ENCODE measurements at places on chromosomes 11 and 22. TPM values are rescaled to one million over a fixed set of nuclear protein-coding genes. Genes with fewer than 3 reads are reported as not detected.
A peak's percentile ranks its signal among the peaks of the same experiment; 100 is the strongest.

GRCh38 chr11:122721201-122721963, 65.9 kb downstream of the UBASH3B start:
- no peak for DNase-seq

DRICH1 gene
- not detected for total RNA-seq

MMP12 gene
- total RNA-seq = not detected

GRCh38 chr11:21896216-21896615, 296.7 kb upstream of the ANO5 start:
- DNase-seq = no peak

MS4A6E gene
- total RNA-seq = not detected

DNA sequence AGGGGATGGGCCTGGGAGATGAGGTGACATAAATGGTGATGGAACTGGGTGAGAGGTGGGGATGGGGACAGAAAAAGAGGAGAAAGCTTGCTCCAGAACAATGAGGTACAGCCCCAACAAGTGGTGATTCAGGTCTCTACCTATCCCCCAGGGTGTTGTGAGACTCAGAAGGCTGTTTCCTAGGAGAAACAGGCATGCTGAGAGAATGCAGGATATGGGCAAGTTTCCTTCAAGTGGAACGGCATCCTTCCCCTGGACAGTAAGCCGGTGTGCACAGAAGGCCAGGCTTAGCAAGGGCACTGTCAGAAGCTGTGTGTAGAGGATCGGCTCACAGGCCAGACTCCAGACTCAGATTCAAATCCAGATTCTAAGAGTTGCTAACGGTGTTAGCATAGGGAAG, 34.1 kb upstream of the CRTAM start:
- DNase-seq = no peak

GRCh38 chr11:41398175-41398574, 61.3 kb downstream of the LRRC4C start:
- no peak for DNase-seq

RIBC2 gene
- 0.71 TPM for total RNA-seq

DNA sequence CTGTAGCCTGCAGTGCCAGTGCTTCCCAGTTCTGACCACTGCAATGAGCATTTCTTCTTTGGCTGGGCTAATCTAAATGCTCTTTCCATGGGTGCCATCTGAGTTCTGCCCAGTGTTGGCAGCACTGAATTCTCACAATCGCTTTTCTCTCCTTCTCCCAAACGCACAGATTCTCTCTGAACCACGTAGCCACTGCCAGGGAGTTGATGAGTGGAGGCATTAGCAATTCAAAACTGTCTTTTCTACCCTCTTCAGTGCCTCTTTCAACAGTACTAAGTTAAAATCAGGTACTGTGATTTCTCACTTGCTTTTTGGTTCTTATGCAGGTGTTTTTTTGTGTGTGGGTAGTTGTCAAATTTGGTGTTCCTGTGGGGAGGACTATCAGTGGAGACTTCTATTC, 745.0 kb upstream of the ANO5 start:
- DNase-seq = no peak

CASP4 gene
- not detected for total RNA-seq

DNA sequence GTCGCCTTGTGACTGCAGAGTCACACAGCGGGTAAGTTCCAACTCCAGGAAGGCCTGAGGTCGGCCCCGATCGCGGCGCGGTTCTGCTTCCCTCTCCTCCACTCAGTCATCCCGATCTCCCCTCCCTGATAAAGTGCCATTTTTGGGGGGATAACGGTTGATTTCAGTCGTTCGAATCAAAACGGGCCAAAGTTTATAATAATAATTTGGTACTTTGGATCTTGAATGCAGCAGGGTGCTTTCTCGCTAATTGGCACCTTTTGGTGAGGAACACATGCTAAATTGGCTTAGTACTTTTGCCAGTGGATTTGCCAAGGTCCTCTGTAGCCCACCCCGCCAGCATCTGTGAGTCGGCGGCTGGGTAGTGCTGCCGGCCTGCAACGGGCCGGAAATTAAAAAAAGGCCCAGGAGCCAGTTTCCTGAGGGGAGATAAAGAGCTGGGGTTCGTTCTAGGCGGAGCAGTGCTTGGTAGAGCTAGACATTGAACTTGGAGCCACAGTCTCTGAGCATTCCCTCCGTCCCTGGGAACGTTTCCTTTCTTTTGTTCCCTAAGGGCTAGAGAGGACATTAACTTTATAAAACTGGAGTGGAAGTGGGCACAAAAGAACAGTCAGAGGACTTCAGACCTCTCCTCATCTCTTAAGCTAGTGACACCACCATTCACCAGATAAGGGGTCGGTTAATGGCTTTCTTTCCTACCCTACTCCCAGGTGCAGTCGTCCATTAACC, 997 bp downstream of the UBE2L3 start:
- DNase-seq = peak; percentile 24

CD248 gene
- total RNA-seq = 11.4 TPM

DNA sequence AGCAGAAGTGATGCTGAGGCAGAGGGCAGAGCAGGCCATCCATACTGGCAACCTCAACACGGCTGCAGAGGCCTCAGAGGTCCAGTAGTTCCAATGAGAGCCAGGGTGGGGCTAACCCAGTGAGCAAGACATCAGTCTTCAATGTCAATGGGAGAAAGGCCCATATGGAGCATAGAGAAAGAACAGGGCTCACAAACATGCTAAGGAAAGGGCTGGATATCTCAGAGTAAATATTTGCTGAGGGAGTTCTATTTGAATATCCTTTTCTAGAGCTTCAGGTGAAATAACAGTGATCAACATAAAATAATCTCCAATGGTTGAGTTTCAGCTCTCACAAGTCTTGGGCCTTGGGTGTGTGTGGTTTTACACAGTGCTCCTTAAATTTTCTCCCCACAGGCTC, 50.8 kb upstream of the CCDC90B start:
- DNase-seq = no peak

ARL2 gene
- total RNA-seq = 68.4 TPM

- DNase-seq = no peak
Measured at GRCh38 chr11:126615845-126616244, 260.4 kb downstream of the ST3GAL4 start.

DNAJC24 gene
- total RNA-seq = 20.6 TPM

DNA sequence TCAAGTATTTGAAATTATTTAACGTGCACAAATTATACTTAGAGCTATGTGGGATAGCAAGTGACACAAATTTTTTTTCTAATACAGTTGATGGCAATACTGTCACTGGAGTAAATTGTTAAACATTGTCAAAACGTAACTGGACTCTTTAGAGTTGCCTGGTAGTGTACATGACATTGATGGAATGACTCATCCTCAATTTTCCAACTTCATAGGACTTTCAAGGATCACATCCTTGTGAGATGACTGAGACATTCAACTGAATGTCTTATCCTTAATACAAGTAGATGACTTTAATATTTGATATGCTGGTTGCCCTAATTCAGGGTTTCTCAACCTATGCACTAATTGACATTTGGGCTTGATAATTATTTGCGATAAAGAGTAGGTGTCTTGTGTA, 310.0 kb downstream of the SWAP70 start:
- no peak for DNase-seq

DNA sequence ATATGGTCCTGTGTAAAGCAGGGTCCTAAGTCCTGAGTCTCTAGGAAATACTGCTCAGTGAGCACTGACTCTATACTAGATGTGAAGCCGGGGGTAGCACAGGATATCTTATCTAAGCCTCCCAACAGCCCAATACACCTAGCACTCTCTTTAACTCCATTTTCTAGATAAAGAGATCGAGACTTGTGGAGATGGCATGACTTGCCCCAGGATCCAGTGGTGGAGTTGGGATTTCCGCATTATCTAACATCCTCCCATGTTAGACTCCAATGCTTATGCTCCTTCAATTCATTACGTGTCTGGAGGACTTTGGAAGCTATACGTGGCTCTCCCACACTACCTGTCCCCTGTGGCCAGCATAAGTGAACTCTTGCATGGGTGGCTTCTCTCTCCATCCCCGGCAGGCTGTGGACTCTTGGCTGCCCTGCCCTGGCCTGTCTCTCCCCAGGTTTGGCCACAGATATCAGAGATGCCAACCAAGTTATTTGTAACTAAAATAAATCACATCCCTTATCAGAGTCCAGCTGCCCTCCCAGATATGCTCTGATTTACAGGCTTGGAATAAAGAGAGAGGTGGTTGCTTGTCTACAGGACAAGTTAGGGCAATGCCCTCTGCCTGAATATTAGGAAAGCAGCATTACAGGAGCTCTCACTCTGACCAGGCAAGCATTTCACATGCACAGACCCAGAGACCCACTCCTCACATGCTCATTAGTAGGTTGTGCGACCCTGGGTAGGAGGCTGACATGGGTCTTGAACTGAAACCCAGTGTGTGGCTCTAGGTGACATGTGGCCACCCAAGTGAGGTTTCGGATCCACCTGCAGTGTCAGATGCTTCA, 4.5 kb downstream of the CD44 start:
- no peak for DNase-seq

TENM4 gene
- total RNA-seq = 50.7 TPM

DNA sequence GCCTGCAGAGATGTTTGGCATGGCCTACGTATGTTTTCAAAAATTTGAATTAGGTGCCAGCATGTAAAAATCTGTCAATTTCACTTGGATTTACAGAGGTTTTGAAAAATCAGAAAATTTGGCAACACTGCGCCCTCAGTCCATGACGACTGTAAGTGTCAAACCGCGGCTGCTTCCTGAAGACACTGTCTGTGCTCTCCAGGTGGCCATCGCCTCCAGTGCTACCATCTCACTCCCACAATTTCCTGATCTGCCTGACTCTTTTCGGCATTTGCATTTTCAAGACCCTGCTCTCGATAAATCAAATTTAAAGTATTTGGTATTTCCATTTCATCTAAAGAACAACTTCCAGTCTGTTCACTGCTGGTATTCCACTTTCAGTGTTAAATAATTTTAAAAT, 34.6 kb downstream of the VSIG10L2 start:
- DNase-seq = no peak

STK33 gene
- 8.5 TPM for total RNA-seq

DNA sequence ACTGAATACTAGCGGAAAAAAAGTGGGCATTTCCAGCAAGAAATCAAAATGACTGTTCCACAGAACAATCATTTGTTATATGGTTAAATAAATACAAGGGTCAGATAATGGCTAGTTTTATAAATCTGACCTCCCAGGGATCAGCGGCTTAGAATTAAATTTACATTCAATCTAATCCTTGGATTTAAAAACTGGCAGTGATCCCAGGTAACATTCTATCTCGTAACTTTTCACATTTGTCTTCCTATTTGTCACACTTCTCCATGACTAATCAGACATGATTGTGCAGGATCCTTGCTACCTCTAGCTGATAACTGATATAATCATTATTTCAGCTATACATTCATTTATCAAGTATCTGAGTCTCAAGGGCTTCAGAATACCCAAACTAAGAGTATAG, 2.9 kb upstream of the MMP3 start:
- DNase-seq = no peak

PGA5 gene
- total RNA-seq = not detected

DNA sequence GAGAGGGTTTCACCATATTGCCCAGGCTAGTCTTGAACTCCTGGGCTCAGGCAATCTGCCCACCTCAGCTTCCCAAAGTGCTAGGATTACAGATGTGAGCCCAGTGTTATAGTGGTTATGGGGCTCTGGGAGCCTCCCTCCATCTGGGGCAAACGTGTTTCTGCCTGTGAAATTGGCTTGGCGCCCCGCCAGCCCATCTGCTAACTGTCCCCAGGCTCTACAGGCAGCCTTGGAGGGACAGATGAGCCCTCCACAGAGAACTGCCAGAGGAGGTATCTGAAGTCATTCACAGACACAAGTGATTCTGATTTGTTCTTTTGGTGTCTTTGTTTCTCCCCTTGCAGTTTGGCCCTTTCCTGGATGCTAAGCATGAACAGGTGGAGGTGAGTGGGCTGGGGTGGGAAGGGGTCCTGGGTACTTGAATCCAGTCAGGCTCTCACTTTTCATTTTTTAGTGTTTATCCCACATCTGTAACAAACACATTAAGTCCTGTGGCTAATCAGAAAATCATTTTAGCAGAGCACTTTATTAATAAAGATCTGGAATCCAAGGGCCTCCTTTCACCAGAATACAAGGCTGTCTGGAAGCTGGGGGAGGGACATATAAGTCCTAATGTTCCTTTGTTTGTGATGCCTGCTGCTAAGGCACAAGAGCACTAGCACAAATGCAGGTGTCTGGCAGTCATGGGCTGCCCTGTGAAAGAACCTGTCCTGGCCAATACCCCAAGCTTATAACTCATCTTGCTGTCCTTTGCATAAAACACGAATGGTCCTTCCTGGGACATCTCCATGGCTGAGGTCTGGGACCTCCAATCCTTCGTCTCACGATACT, 25.7 kb upstream of the CDC42EP2 start:
- peak; percentile 73 for DNase-seq

ZNF280A gene
- total RNA-seq = not detected

CNTN5 gene
- 1.6 TPM for total RNA-seq

ARHGAP8 gene
- 0.59 TPM for total RNA-seq

DNA sequence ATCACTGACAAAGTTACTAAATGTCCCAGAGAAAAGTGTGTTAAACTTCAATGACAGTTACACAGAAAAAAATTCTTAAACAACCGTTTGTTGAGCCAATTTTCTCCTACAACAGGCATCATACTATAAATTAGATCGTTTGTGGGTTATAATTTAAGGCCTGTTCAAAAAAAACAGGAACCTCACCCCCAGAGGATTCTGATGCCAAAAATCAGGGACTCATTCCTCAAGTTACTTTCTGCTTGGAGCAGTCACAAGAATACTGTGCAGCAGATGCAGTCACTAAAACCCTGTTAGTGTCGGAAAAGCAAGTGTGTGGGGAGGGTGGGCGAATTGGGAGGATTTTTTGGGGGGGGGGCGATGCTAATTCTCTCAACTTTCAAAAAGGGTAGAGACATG, 657 bp downstream of the CWC15 start:
- DNase-seq = no peak

C11orf91 gene
- not detected for total RNA-seq

- no peak for DNase-seq
Measured at GRCh38 chr11:98625526-98625925, 395.2 kb upstream of the CNTN5 start.

MRGPRE gene
- 1.0 TPM for total RNA-seq

GRCh38 chr11:29809121-29809520, 207.7 kb downstream of the KCNA4 start:
- DNase-seq = no peak

OR10G7 gene
- not detected for total RNA-seq

DNA sequence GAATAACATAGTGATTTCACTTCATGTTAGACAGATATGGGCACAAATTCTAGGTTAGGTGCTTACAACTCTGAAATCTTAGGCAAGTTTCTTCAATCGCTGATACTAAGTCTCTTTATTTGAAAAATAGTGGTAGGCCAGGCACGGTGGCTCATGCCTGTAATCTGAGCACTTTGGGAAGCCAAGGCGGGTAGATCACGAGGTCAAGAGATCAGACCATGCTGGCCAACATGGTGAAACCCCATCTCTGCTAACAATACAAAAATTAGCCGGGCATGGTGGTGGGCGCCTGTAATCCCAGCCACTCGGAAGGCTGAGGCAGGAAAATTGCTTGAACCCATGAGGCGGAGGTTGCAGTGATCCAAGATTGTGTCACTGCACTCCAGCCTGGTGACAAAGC, 729.4 kb downstream of the METTL15 start:
- no peak for DNase-seq

- DNase-seq = no peak
Measured at GRCh38 chr11:27039873-27040272, 742 bp upstream of the BBOX1 start.
